ENCODE measurements at places on chromosomes 2 and 18.
A peak's percentile ranks its signal among the peaks of the same experiment; 100 is the strongest.

DNA sequence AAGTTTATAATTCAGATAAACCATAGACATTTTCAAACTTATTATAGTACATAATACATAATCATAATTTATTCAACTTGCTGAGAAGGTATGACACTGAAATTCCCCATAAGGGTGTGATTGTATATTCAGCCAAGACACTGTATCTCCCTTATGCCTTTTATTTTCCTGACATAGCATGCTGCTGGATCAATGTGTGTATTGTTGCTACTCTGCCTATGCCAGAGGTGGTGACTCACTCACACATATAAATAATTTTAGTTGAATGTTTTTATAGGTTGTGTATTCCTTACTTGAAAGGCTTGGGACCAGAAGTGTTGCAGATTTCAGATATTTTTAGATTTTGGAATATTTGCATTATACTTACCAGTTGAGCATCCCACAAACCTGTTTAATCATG is 86.8 kb downstream of the VRK2 start:
- no peaks in the 10 kb centered on the region for H3K27me3 ChIP-seq
- H3K27ac ChIP-seq, result no peak overlapping the region
- H3K36me3 ChIP-seq, result peaks cover 8% of the 10 kb centered on the region
- no peaks in the 10 kb centered on the region for H3K4me1 ChIP-seq
- no peak for DNase-seq
- no peak overlapping the region for H3K4me3 ChIP-seq

DNA sequence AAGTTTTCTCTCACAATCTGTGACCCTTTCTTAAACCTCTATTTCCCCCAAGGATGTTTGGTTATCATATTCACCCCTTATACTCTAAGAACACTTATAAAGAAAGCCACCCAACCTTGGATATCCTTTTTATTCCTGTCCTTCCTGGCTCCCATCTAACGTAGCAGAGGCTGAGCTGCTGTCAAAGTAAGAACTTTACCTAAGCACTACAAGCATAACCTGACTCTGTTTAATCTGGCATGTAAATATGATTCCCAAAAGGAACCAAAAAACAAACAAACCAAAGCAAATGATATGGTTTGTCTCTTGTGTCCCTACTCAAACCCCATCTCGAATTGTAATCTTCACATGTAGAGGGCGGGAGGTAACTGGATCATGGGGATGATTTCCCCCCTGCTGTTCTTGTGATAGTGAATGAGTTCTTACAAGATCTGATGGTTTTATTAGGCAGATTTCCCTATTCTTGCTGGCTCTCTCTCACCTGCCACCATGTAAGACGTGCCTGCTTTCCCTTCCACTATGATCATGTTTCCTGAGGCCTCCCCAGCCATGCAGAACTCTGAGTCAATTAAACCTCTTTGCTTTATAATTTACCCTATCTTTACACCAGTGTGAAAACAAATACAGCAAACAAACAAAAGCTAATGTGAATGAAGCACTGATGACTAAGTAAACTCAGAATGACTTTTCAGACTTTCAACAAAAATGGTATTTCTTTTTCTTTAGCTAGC is 72.7 kb upstream of the SPOPL start:
- H3K4me3 ChIP-seq, result no peak overlapping the region
- DNase-seq, result no peak

DNA sequence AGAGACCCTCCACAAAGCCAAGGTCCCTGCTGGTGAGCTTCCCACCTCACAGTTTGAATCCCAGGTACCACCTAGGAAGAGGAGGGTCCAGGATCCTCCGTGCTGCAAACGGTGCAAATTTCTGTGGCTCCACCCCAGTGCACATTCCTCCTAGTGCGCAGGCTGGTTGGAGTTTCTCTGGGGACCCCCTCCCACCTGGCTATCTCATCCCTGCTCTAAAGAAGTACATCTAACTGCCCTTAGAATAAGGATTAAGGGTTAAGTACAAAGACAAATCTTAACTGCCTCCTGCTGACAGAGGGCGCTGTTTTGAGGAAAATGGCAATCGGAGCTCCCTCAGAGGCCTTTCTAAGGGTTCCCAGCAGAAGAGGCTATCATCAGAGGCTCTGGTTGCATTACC is 109.6 kb upstream of the FSIP2 start:
- no peak overlapping the region for H3K4me3 ChIP-seq
- DNase-seq, result no peak
- H3K36me3 ChIP-seq, result no peaks in the 10 kb centered on the region
- no peaks in the 10 kb centered on the region for H3K27me3 ChIP-seq
- no peak overlapping the region for H3K27ac ChIP-seq
- no peaks in the 10 kb centered on the region for H3K4me1 ChIP-seq

DNA sequence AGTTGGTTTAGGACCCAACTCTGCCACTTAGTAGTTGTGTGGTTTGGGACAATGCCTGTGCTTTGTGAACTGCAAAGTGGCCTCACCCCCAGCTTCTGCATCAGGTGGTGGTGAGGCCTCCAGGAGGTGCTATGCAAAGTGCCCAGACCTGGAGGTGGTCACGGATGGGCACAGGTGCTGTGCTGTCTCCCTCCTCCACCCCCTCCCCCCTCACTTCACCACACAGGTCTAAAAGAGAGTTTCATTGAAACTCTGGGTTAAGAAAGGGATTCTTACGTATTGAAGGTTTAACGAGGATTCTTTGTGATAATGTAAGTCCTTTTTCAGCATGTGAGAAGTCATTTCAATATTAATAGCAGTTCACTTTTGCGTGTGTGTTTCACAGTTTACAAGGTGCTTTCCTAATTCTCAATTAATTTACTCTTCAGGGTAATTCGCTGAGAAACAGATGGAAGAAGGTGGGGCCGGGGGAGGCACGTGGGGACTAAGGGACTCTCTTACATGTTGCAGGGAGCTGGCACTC is 369.9 kb downstream of the LPIN1 start:
- peak overlapping the region; percentile 65 for H3K4me3 ChIP-seq
- no peaks in the 10 kb centered on the region for H3K27me3 ChIP-seq
- no peaks in the 10 kb centered on the region for H3K36me3 ChIP-seq
- DNase-seq, result peak; percentile 47

DNA sequence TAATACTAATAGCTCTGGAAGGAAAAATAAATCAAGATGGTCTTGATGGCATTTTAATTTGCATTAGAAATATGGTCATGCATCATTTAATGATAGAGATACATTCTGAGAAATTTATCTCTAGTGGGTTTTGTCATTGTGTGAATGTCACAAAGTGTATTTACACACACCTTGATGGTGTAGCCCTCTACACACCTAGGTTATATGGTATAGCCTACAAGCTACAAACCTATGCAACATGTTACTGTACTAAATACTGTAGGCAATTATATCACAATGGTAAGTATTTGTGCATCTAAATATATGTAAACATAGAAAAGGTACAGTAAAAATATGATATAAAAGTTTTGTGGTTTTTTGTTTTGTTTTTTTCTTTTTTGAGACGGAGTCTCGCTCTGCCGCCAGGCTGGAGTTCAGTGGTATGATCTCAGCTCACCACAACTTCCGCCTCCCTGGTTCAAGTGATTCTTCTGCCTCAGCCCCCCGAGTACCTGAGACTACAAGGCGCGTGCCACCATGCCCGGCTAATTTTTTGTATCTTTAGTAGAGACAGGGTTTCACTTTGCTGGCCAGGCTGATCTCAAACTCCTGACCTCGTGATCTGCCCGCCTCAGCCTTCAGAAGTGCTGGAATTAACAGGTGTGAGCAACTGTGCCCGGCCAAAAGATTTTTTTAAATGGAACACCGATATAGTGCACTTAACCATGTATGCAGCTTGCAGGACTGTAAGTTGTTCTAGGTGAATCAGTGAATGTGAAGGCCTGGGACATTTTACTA is 83.7 kb upstream of the UBXN4 start:
- H3K27me3 ChIP-seq, result no peaks in the 10 kb centered on the region
- DNase-seq, result no peak
- peaks cover 36% of the 10 kb centered on the region for H3K36me3 ChIP-seq
- H3K4me3 ChIP-seq, result no peak overlapping the region

DNA sequence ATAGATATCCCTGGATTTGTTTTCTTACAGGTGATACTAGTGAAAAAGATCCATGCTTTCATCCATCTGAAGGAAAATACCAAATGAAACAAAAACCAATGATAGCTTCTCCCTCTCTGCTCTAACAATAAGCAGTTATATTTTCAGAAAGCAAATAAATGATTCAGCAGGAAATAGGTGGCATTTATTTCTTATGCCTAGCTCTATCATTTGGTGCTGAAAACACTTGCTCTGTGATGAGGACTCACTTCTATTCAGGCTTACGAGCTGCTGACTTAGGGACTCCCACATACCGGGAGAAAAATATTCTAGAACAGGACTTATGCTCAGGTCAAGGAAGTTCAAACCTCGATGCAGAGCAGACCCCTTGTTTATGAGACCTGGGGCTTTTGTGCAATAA is 142.6 kb downstream of the SETBP1 start:
- H3K4me1 ChIP-seq, result peaks cover 82% of the 10 kb centered on the region
- H3K36me3 ChIP-seq, result peaks cover 17% of the 10 kb centered on the region
- no peak overlapping the region for H3K4me3 ChIP-seq
- no peak for DNase-seq
- H3K27ac ChIP-seq, result no peak overlapping the region

Data from naive B cell (primary cell).